H4 (cell line): ENCODE measurements at places on chromosomes 5 and 9.

GRCh38 chr9:130536701-130537107, 42.7 kb upstream of the FUBP3 start:
- DNase-seq: no peak

GRCh38 chr9:90726215-90726614, 75.4 kb upstream of the SYK start:
- DNase-seq: no peak

DNA sequence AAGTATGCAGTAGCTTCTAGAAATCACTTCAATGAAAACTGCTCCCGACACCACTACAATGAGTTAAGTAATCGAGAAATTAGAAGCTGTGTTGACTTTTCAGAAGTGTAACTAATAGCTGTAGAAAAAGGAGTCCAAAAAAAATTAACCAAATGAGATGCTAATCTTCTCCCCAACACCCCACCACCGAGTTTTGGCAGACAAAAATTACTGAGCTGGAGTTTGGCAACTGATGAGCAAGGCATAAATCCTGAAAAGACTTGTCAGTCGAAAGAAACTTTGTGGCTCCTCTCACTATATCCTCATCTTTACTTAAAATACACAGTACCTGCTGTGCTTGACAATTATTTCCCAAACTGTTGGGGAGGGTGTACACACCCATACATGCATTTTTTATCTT, 191.9 kb downstream of the EBF1 start:
- DNase-seq: no peak

- peak; percentile 61 for DNase-seq
Measured at GRCh38 chr5:143153332-143154119, 250.0 kb downstream of the NR3C1 start.
